ENCODE measurements at places on chromosomes 6 and 20.

DNA sequence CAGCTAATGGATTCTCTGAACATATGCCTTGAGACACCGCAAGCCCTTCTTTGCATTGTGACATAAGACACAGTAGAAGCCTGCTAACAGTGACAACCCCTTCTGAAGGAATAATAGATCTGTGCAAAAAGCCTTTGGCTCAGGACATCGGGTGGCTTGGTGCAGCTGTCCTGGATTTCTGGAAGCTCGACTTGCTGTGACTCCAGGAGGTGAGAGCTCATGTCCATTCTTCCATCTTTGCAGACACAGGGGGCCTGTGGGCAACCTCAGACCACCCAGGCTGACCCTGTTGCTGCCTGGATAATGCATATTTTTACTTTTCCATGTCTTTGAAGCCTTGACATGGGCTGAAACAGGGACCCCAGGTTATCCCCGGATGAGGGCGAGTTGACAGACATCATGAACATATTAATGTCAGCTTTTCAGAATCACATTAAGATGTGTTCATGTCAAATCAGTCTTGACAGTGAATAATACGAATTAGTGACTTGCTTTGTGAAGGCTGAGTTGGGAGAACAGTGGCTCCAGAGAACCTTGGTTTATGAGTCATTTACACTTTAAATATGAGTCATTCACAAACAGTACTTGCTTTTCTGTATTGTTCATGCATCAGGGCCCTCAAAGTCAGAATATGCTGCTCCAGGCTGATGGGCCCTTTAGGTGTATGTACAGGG is 66.8 kb upstream of the IYD start:
- DNase-seq, result no peak

GRCh38 chr6:48194596-48195295 is 83.7 kb upstream of the PTCHD4 start:
- DNase-seq, result no peak

DNA sequence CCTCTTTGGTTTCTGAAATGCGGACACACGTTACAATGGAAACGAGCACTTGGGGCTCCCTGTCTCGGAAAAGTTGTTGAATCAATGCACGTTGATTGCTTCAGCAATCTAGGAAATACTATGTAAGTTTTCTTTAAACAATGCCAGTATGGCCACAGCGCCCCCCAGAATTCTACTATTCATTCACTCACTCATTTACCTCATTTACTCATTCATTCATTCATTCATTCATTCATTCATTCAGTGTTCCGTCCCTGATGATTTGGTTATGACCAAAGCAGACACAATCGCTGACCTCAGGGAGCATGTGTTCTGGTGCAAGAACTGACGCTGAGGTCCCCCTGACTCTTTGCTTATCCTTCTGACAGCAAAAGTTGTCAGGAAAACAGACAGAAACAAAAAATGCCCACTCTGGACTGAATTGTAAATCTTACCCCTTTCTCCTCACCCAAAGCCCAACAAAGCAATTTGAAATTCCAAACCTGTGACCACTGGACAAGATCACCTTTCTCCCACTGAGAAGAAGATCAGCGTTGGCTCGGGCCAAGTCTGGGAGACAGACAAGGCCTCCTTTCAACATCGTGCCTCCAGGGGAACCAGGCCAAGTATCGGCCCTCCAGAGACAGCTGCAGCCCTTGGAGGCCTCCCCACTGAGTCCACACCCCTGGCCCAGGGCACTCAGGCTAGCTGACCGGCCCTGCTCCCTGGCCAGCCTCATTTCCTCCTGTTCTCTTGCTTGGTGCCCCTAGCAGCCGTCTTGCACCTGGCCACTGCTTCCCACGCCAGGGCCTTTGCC is 15.0 kb upstream of the PMEPA1 start:
- no peak for DNase-seq

GRCh38 chr20:45363611-45364492 is 896 bp downstream of the SYS1 start:
- DNase-seq, result no peak

- no peak for DNase-seq
Measured at GRCh38 chr6:154386848-154387717, 30.5 kb upstream of the IPCEF1 start.
